ENCODE measurements at places on chromosomes 11 and 22.
A peak's percentile ranks its signal among the peaks of the same experiment; 100 is the strongest.

GRCh38 chr11:11480971-11481370 is 127.9 kb upstream of the CSNK2A3 start:
- no peak for DNase-seq

- DNase-seq: peak; percentile 55
Measured at GRCh38 chr11:125871391-125872137, 15.9 kb upstream of the HYLS1 start.

- no peak for DNase-seq
Measured at GRCh38 chr22:17891481-17892167, 117.4 kb upstream of the BID start.

GRCh38 chr11:125207866-125208425 is 43.4 kb downstream of the PKNOX2 start:
- DNase-seq: no peak
